ENCODE measurements at places on chromosomes 5 and 9.

DNA sequence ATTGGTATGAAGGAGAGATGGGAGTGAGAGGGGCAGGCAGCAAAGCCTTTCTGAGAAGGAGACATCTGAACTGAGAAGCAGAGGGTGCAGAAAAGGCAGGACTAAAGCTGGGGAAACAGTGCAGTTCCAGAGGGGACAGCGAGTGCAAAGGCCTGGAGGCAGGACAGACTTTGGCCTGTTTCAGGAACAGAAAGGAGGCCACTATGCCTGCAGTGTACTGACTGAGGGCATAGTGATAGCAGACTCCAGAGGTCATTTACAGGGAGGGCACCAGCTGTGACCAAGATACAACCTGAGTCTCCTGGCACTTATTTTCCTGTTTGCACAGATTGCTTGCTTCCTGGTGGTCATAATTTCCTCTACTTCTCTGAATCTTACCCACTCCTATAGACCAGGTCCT is 29.6 kb downstream of the SPARC start:
- no peak for DNase-seq

DNA sequence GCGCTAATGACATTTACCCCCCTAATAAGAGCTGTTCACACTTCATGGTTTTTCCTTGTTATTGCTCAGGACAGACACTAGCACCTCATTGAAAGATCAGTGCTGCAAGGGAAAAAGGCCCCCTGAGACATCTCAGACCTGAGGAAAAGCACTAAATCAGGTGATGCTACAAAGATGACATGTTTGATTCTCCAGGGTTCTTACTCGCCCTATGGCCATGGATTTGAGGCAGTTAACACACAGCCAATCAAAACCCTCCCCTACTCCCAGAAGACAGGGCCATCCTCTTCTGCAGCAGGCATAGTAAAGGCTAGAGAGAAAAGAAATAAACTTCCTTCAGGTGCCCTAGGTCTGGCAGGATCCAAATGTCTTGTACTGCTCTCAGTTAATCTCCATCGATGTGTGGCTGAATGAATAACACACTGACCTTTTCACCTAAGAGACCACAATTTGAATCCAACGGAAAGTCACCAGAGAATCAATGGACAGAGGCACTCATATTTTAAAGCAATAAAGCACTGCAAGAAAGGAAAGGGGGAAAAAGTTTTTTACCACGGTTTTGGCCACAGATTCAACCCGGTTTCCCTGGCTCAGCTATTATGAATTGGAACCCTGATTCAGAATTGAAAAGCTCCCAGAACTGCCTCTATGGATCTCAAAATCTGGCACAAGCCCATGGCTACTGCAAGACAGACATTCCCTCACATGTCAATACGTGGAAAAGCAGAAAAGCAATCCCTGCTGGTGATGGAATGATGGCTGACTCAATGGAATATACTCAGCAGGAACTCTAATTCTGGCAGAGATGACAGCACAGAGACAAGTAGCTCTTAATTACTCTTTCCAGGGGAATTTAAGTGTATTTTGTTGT is 329.5 kb downstream of the BNC2 start:
- DNase-seq, result no peak

DNA sequence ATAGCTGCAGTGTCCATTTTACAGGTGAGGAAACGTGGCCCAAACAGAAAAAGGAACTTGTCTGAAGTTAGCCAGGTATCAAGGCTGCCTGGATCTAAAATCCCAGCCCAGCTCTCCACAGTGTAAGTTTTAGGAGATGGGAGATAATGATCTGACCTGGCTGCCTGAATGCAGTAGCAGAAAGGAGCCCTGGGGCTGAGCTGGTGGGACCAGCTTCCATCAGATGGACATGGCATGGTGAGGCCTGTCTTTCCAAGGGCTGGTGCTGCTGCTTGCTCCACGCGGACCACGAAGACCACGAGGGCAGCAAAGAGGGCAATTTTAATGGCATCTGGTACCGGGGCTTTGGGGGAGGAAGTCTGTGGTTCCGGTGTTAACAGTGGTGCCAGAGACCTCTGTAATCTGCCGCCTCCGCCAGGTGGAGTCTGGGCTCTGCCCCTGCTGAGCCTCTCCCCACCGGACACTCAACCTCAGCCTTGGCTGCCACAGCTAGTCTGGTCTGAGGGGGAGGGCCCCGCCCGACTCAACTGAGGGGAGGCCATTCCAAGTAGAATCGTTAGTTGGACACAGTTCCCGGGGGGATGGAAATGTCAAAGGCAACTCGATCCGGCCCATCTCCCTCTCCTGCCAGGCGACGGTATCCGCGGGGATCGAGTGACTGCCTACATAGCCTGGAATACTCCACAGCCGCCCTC is 650 bp downstream of the MYORG start:
- DNase-seq, result peak; percentile 30

DNA sequence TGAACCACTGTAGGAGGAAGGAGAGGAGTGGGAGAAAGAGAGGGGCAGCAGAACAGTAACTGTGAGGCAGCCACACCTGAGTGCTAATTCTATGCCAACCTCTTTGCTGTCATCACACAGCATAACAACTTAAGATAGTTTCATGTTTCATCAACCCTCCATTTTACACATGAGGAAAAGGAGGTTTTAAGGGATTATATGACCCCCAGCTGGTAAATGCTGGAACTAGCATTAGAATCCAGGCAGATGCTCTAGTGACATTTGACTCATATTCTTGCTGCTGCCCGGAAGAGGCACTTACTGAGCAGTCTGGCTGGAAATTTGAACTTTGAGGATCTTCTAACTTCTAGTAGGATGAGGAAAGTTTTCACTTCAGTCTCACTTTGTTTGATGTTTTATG is 24.1 kb upstream of the VLDLR start:
- no peak for DNase-seq

DNA sequence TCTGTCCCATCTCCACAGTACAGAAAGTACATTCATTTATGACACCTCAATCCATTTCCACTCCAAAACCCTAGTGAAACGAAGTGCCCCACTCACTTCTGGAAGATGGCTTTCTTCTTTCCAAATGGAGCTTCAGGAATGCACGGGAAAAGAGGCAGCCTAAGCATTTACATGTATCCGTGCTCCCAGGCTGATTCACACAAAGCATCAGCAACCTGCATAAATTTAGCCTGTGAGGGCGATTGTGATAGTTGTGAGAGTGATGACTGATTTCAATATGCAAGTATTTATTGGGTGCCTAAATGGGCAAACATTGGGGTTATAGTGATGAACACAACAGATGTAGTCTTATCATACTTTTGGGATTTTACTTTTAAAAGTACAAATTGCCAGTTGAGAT is 86.6 kb downstream of the PLPPR1 start:
- DNase-seq, result no peak

DNA sequence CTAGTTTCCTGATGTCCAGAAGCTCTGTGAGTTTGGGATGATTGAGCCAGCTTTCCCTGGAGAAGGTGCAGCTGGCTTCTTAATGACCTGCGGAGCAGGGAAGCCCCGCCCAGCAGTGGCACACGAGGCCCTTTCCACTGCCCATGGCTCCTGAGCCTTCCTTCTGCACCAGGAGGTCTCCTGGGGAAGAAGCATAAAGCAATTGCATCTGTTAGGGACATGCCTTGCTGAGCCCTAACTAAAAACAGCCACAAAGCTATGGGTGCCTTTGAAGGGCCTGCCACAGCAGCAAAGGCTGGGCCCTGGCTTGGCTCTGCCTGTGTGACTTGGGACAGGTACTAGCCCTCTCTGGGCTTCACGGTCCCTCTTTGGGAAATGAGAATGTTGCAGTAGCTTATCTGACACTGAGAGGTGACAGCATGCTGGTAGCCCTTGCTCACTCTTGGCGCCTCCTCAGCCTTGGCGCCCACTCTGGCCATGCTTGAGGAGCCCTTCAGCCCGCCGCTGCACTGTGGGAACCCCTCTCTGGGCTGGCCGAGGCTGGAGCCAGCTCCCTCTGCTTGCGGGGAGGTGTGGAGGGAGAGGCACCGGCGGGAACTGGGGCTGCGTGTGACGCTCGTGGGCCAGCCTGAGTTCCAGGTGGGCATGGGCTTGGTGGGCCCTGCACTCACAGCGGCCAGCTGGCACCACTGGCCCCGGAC is 218.4 kb downstream of the FSTL4 start:
- no peak for DNase-seq

DNA sequence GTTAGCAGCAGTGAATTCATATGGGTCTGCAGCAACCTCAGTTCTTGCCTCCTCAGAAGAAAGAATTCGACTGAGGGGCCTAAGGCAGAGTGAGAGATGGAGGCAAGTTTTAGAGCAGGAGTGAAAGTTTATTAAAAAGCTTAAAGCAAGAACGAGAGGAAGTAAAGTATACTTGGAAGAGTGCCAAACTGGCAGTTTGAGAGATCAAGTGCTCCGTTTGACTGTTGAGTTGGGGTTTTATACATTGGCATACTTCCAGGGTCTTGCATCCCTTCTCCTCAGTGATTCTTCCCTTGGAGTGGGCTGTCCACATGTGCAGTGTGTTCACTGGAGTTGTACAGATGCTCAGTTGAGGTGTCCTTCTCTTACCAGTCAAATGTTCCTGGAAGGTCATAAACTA is 203.6 kb downstream of the SPATA31D1 start:
- DNase-seq, result no peak

DNA sequence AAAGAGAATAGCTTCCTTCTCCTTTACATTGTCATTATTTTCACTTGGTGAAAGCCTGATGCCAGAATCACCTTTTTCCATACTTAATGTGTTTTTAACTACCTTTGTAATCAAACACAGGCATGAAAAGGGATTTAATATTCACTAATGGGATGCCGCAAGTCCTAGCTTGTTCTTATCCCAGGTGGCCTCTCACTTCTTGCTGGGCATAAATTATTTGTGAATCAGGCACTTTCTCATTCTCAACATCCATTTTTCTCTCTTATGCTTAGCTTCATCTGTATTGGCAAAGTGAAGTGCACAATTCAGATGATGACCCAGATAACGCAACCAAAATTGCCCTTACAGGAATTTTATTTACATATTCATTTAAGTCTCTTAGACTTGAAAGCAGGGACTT is 10.9 kb downstream of the ACTL7B start:
- DNase-seq, result peak; percentile 44

DNA sequence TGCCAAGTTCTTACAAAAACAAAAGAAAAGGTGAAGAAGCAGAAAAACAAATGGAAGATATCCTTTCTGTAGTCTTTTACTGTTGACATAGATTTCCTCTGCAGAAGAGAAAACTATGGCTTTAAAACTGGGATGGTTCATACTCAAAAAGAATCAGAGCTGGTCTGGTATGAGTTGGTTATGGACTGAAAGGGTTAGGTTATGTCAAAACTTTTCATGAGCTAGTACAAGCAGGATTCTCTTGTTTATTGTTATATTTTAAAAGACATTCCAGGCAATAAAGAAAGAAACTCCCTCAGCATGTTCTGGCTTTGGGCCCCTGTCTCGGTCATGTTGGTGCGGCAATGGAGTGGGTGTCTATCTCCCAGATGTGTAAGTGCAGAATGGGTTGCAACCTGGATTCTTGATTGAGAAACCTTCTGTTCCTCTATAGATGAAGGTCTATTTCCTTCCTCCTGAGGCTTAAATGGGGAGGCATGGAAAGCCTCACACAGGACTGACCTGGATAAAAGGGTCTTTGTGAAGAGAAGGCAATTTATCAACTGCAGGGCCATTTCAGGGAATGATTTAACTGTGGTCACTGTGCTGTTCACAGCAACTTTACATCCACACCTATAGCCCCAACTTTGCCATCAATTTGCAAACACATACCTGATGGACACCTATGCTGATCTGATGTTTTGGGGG is 209.6 kb upstream of the TNC start:
- DNase-seq, result no peak

DNA sequence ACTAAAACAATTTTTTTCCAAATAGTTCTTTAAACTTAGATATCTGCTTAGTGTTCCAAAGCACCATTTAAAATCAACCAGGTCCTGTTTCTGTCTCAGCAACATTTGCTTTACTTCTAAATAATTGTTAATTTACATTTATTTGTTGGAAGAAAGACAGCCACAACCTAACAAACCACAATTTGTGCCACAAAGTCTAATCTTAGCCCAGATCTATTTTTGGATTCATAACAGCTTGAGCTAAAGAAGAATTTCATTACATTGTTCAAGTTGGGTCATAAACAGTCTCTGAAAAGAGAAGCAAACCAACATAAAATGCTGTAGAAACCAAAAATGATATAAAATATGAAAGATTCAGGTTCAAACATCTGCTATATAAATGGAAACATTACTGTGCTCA is 24.4 kb downstream of the MLLT3 start:
- no peak for DNase-seq

DNA sequence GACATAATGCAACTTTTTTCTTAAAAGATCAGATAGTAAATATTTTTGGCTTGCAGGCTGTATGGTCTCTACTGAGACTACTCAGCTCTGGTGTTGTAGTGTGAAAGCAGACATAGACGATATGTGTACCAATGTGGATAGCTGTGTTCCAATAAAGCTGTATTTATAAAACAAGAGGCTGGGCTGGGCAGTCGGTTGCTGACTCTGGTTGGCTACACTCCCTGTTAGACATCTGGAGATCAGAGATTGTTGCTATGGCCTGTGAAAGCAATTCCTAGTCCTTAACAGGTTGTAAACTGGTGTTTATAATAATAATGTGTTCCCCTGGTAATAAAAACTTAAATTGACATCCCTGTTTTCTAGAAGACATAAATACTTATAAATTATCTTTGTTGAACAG is 24.4 kb upstream of the SCAMP1 start:
- no peak for DNase-seq

GRCh38 chr5:66144834-66145390 is 812 bp downstream of the SREK1 start:
- DNase-seq, result peak; percentile 73

DNA sequence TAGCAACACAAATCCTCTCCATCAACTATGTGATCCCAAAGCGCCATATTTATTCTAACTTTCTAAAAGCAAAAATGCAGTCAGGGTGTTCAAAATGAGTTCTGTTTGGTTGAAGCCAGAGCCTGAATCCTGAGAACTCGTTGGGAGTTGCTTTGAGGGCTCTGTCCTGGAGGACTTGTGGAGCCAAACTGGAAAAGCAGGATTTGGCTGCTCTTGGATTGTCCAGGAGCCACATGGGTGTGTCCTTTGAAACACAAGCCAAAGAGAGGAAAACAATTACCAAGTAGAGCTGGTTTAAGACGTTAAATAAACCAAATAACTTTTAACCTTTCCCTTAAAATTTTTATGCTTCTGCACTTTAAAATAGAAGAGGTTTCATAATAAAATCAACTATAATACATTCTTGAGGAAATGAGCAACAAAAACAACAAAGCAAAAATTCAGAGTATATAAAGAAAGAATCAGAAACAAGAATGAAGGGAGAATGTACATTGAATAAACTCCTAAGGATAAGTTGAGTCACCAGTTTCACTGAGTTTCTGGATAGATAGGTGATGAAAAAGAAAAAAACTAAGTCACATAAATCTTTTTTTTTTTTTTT is 13.5 kb downstream of the C5orf46 start:
- no peak for DNase-seq

GRCh38 chr5:172107571-172107970 is 80.5 kb downstream of the STK10 start:
- no peak for DNase-seq

- no peak for DNase-seq
These were observed 45.7 kb downstream of the DPYSL3 start for GRCh38 chr5:147464211-147464610.

DNA sequence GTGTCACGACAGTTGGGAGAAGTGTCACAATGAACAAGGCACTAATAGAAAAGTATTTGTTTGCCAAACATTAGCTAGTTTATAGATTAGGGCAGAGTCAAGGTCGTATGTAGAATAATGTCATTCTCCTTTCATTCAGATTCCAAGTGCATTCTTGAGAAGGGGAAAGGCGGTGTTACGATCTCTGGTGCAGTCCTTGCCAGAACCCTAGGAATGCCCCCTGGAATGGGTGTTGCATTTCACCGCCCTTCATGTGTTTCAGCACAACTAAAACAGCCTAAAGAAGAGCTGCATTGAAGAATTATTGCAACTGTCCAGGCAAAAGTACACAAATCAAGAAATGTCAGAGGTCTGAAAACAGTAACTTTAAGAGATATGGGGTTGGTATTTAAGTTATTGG is 721.0 kb upstream of the WWC1 start:
- DNase-seq, result no peak

All from NCI-H2081 (cell line).